ENCODE measurements at places on chromosomes 6 and 20.

DNA sequence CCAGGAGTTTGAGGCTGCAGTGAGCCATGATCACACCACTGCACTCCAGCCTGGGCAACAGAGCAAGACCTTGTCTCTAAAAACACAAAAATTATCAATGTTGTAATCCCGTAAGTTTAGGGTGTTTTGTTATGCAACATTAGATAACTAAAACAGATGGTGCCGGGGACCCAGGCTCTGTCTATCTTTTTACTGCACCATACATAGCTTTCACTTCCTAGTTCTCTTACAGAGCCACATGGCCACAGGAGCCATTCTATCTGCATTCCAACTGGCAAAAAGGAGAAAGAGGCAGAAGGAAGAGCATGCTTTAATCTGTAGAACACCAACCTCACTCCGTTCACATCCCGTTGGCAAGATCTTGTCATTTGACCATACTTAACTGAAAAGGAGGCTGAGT is 5.4 kb upstream of the TCF15 start:
- DNase-seq = no peak

DNA sequence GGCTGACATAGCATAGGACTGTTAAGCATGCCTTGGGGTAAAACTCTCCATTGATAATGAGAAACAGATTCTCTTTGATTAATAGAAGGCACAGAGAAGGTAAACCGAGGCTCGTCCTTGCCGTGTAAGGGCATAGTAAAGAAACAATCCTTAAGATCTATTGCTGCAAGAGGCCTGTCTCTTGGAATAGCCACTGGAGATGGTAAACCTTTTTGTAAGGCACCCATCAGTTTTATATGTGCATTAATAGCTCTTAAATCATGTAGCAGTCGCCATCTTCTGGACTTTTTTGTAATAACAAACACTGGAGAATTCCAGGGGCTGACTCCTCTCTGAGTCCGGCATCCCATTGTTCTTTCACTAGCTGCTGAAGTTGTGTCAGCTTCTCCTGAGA is 8.4 kb upstream of the ABHD12 start:
- no peak for DNase-seq

GRCh38 chr6:109383438-109383940 is 1.2 kb upstream of the CD164 start:
- no peak for DNase-seq

- no peak for DNase-seq
Observed at GRCh38 chr6:95143408-95144180, 433.7 kb upstream of the MANEA start.

Measured in activated naive CD8-positive, alpha-beta T cell treated with anti-CD3 and anti-CD28 coated beads for 36 hours (primary cell).